ENCODE measurements at places on chromosomes 16 and 17.

- no peaks in the 10 kb centered on the region for H3K36me3 ChIP-seq
- H3K27me3 ChIP-seq, result no peaks in the 10 kb centered on the region
- no peak overlapping the region for H3K4me3 ChIP-seq
- H3K27ac ChIP-seq, result peak overlapping the region; percentile 62
- H3K4me1 ChIP-seq, result peaks cover 8% of the 10 kb centered on the region
- peak; percentile 64 for DNase-seq
Observed at GRCh38 chr16:17331071-17331607, 139.6 kb downstream of the XYLT1 start.

GRCh38 chr17:75160211-75160610, 5.9 kb upstream of the JPT1 start:
- no peak overlapping the region for H3K4me3 ChIP-seq
- no peaks in the 10 kb centered on the region for H3K4me1 ChIP-seq
- H3K27me3 ChIP-seq, result no peaks in the 10 kb centered on the region
- DNase-seq, result no peak

- no peak overlapping the region for H3K4me3 ChIP-seq
- H3K36me3 ChIP-seq, result no peaks in the 10 kb centered on the region
- no peaks in the 10 kb centered on the region for H3K4me1 ChIP-seq
- no peak for DNase-seq
- H3K27me3 ChIP-seq, result no peaks in the 10 kb centered on the region
Observed at GRCh38 chr16:24520983-24521382, 18.4 kb upstream of the RBBP6 start.

DNA sequence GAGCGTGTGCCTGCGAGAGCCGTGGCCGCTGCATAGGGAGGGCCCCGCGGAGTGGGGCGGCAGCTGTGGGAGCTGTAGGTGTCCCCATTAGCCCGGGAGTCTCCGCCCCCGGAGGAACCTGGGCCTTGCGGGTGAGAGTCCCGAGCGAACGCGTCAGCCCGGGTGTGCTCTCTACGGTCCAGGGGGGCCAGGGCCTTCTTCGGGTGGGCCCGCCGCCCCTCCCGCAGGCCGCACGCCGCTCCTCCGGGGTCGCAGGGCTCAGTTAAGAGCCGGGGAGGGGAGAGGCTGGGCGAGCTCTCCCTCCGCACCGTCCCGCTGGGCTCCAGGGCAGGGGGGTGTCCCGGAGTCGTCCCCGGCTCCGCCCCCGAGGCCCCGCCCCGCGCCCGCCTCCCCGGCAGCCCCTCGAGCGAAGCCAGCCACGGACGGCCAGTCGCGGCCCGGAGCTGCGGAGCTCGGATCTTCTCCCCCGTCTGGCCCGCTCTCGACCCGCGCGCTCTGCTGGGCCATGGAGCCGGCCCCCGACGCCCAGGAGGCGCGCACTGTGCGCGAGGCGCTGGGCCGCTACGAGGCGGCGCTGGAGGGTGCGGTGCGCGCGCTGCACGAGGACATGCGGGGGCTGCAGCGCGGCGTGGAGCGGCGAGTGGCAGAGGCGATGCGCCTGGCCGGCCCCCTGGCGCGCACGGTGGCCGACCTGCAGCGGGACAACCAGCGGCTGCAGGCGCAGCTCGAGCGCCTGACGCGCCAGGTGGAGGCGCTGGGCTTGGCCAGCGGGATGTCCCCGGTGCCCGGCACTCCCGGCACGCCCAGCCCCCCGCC, at the start of gene SMTNL2:
TSS of gene SMTNL2 (plus strand) at position 429 of the 816 bp plus-strand sequence. CDS start at position 506, 77 bp downstream.
- H3K27me3 ChIP-seq, result peaks cover 39% of the 10 kb centered on the region
- H3K4me3 ChIP-seq, result peak within 1 kb of the TSS; percentile 72
- peak within 1 kb of the TSS; percentile 93 for H3K27ac ChIP-seq
- H3K36me3 ChIP-seq, result no peaks in the 10 kb centered on the region

- H3K4me3 ChIP-seq, result no peak overlapping the region
- H3K36me3 ChIP-seq, result no peaks in the 10 kb centered on the region
- no peaks in the 10 kb centered on the region for H3K27me3 ChIP-seq
- no peak overlapping the region for H3K27ac ChIP-seq
- H3K4me1 ChIP-seq, result no peaks in the 10 kb centered on the region
- no peak for DNase-seq
Observed at GRCh38 chr16:61858988-61859387, 177.2 kb downstream of the CDH8 start.

DNA sequence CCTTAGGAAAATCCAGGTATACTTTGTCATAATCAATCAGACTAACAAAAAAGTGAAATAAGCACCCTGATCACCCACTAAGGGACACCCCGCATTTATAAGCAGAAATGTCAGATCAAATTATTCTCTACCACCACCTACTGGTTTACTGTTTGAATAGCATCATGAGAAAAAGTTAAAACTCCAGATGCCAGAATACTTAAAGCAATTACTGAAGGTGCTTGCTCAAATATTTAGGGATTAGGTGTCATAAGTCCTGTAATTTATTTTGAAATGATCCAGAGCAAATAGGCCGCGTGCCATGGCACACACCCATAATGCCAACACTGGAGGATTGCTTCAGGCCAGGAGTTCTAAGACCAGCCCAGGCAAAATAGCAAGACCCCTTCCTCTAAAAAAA, 2.3 kb downstream of the TOP2A start:
- peaks cover 17% of the 10 kb centered on the region for H3K4me1 ChIP-seq
- no peak for DNase-seq
- H3K36me3 ChIP-seq, result no peaks in the 10 kb centered on the region
- no peak overlapping the region for H3K27ac ChIP-seq

Measured in left ventricle myocardium inferior (tissue), 1 donor.